AG09319 (cell line): ENCODE measurements at places on chromosomes 2 and 18.

DNA sequence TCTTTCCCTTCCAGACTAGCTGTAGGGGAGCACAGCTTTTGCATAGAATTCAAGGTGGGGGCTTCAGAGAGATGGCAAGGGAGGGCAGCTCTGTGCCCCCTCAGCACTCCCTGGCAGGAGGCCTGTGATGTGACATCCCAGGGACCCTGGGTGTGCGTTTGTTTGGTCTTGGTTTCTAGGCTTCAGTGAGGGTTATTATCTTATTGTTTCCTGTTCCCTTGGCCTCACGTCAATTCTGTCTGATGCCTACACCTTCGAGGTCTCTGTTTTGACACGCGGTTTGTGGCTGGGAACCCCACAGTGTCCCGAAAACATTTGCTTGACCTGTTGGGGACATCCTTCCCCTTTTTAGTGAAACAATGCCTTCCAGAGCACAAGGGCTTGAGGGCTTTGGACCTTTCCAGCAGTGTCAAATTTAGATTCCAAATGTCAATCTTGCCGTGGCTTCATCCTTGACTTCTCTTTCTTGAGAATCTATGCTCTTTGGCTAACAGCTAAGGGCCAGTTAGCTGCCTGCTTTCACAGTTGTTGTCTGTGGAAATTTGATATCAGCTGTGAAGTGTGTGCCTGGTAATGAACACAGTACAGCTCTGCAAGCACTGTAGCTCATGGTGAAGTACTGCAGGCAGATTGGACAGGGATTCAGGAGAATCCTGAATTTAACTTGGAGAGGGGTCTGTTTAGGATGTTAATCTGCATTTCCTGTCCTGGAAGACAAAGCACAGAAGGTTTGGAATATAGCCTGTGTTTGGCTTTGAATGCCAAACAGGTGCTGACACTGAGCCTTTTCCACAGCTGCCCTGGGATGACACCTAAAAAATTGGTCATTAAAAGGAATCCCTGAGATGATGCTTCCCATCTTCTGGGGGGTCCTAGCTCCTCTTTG, 108.2 kb upstream of the CXCR4 start:
- no peak for DNase-seq

DNA sequence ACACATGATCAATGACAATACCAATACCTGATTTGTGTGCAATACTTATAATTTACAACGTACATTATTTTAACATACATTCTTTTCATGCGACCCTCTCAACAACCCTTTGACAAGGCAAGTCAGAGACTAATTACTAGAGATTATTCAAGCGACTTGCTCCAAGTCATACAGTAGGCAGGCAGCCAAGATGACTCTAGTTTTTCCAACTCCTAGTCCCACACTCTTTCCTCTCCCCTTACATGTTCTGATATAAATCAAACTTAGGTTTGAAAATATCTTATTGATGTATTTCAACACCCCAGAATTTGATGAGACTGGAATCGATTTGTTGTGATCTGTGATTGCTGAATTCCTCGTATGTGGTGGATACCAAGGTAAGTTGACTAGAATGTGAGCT, 8.0 kb upstream of the CYP27C1 start:
- DNase-seq: no peak

DNA sequence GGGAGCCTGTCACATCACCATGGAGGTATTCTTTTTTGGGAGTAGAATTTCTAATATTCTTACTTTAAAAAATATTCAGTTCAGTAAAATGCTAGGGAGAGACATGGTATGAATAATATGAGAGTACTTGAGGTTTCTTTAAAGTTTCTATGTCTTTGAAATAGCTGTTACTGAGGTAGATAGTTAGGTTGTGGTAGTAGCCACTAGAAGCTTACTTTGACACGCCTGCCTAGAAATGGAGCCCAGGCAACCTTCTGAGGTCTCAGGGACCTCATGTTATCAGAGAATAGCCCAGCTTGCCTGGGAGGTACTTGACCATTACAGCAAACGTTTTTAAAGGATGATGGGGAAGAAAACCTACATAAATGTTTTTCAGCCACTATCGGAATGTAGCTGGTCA, 131.2 kb downstream of the AGPS start:
- DNase-seq: no peak

DNA sequence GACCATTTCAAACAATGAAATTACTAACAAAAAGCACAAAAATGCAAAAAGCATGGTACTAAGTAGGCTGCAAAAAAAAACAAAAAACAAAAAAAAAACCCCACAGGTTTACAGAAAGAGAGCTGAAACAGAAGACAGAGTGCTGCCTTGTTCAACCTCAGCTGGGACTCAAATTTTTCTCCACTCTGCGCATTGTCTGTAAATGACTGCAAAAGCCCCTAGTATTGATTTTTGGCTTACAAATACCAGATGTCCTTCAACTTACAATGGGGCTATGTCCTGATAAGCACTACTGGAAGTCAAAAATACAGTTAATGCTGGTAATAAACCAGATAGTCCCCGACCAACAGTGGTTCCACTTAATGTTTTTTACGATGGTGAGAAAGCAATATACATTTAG, 42.2 kb downstream of the UBE2E3 start:
- DNase-seq: no peak

DNA sequence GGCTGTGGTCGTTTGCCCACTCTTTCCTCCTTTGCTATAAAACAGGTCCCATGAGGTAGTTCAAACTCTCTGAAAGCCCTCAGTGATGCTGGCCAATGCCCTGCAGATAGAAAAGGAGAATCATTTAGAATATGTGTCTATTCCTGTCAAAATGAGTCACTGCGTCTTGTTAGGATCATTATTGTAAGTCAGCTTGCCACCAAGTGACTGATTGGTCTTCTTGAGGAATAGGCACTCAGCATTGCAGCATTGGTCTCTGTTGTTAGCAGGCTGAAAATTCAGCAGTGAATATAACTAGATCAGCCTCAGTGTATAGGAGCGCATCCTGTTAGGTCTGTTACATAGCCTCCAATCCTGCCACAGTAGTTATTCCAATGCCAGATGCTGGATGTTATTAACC, 28.9 kb downstream of the PRKRA start:
- no peak for DNase-seq

- no peak for DNase-seq
Measured at GRCh38 chr2:23452853-23453420, 68.0 kb downstream of the KLHL29 start.

DNA sequence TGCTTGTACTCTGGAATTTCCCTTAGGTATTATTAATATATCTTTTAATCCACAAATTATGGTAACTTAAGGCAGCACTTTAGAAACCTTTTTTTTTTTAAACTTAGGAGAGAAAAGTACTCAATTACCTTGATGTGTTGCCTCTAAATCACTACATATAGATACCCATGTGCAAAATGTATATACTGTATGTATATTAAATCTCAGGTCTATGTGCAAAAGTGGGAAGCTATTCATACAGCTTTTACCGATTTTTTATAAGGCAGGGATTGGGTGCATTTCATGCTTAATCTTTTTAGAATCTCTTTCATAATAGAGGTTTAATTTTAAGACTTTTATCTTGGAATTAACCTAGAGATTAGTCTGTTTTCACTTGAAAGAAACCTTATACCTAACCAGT, 3.4 kb downstream of the EML4 start:
- DNase-seq: no peak

- DNase-seq: peak; percentile 84
Measured at GRCh38 chr2:240916571-240917008, 10.5 kb downstream of the CROCC2 start.

DNA sequence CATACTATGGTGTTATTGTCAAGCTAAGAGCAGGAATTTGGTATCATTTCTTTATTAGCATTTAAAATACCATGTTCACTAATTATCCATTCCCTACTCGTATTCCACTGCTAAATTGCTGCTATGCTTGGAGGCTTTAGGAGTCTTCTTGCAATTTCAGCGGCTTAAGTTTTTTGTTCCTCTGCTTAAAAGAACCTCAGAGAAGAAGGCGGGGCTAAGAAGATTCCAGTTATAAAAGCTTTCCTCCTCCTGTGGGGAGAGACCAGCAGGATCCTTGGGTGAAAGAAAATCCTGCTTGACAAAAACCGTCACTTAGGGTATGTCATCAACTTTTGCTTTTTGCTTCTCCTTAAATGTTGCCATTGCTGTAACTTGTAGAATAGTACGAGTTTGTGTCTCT, at the start of gene TRPM8:
Gene TRPM8, plus strand, starts transcription at position 258 of the 400 bp plus-strand sequence. CDS start 9,165 bp downstream, outside the sequence.
- no peak for DNase-seq

DNA sequence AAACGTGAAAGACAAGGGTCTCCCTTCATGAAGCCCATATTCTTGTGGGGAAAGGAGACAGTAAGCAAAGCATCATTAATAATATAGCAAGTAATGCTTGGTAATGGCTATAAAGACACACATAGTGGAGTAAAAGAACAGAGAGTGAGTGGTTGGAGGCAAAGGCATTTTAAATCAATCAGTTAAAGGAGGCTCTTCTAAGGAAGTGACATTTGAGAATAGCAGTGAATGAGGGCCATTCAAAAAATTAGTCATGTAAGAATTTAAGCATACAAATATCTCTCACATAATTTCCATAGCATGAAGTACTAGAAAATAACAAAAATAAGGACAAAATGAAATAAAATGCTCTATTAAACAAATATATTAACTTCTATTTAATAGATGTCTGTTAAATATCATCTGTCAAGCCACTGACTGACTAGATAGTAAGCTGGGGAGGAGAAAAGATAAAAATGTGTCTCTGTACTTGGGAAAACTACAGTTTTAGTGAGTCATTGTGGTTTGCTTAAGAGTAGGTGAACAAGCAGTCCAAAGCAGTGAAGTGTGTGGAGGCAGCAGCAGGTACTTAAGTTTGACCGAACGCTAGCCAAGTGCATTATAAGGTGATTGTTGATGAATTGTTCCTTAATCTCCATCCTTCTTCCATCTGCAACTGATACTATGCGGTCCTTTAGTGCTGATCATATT, 160.1 kb downstream of the PARD3B start:
- no peak for DNase-seq

GRCh38 chr2:240642061-240642805, 17.0 kb downstream of the GPR35 start:
- no peak for DNase-seq

DNA sequence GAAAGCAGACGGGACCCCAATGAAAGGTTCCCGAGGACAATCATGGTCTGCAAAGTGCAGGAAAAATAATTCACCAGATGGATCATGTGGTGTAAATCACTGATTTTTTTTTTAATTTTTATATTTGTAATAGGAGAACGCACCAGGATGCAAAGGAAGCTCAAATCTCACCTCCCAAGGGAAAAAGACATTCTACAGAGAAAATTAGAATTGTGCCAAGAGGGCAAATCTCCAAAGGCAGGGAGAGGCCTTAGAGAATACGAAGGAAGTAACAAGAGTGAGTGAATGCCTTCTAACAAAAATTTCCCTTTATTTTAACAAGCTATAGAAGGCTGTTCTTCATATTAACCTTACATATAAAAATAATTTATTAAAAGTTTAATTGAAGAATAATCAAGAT, 90.9 kb downstream of the ANKRD44 start:
- no peak for DNase-seq

DNA sequence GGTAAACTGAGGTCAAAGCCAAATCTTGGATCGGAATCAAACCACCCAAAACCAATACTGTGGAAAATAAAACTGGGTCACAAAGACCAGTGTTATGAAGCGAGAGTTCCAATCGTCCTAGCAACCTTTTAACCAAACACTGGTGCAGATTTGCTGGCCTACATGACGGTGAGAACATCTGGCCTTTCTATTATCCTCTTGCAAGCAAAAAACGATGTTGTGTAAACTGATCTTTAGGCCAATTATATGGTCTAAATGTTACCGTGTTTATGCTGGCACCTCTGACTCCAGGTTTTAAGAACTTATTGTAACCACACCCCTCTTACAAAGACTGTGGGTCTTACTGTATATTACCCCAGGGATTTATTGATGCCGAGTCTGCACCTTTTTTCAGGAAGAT, 145.9 kb downstream of the GFPT1 start:
- DNase-seq: no peak

GRCh38 chr2:173669271-173669853, 295.8 kb downstream of the SP3 start:
- DNase-seq: no peak

DNA sequence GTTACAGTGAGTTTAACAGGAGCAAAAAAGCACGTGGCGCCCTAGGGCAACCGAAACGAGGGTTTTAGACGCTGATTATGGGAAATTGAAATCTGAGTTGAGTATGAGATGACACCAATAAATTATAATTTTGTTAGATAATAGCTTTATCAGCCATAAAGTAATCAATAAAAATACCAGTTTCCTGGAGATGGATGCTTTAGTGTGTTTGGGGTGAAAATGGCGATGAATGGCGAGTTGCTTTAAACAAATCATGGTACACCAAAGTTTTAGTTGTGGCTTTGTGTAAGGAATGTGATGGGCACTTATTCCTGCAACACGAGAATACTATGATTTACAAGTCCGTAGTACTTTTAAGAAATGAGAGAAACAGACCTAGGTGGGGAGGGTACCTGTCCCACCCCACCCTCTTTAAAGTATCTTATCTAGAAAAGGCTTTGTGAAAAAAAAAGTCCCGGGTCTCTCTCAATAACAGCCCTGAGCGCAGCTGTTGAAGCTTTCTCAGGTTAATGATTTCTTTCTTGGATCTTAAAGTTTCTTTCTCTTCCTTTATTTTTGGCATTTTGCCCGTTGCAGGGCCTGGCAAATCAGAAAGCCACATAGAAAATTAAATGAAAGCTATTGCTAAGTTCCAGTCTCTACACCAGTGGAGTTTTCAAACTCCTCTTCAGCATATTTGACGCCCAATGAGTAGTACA, 1.5 kb upstream of the RRM2 start:
- DNase-seq: no peak

DNA sequence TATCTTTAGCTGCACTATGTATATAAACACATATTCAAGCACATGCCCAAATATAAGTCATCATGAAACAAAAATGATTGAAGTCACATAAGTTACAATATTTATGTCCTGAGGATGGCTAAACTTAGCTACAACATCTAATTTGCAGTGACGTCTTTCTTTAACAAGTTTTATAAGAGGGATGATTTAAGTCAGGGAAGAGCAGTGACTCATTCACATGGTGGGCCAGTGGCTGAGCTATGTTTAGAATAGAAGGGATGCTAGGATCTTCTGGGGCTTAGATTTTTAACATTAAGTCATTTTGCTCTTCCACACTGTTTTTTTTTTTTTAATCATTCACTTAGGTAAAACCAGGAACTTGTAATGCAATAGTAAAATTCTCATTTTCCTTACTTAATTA, 22.3 kb downstream of the ADCYAP1 start:
- no peak for DNase-seq

- DNase-seq: no peak
Measured at GRCh38 chr2:100653449-100654035, 90.7 kb downstream of the PDCL3 start.
